Naive thymus-derived CD8-positive, alpha-beta T cell (primary cell): ENCODE measurements at places on chromosomes 6 and 20.

GRCh38 chr20:52983726-52984450 is 11.7 kb downstream of the TSHZ2 start:
- DNase-seq: no peak

- DNase-seq: no peak
Measured at GRCh38 chr20:45307076-45307640, 518 bp downstream of the RBPJL start.

GRCh38 chr6:34200340-34200971 is 36.2 kb upstream of the HMGA1 start:
- no peak for DNase-seq

- DNase-seq: no peak
Measured at GRCh38 chr6:84767526-84768201, 3.3 kb upstream of the TBX18 start.

DNA sequence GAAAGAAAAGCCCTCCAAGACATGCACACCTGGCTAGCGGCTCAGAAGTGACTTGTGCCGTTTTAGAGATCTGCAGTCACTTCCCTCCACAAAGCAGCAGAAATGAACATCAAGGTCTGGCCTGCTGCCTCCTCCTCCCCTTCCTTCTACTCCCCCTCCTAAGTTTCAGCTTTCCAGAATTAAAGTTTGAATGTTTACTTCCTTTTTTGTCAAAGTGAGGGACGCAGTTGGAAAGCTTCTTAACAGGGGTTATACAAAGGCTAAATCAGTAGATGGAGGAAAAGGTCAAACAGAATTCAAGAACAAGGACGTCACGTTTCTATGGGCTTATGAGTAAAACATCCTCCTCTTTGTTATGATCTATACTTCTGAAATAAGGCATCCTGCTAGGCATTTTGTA is 227.7 kb downstream of the SLC35F1 start:
- no peak for DNase-seq

GRCh38 chr6:84568971-84569370 is 195.4 kb downstream of the TBX18 start:
- DNase-seq: no peak

- no peak for DNase-seq
Measured at GRCh38 chr6:160489091-160489490, 140.9 kb downstream of the SLC22A3 start.

GRCh38 chr6:63940056-63940455 is 304.5 kb downstream of the PHF3 start:
- no peak for DNase-seq

DNA sequence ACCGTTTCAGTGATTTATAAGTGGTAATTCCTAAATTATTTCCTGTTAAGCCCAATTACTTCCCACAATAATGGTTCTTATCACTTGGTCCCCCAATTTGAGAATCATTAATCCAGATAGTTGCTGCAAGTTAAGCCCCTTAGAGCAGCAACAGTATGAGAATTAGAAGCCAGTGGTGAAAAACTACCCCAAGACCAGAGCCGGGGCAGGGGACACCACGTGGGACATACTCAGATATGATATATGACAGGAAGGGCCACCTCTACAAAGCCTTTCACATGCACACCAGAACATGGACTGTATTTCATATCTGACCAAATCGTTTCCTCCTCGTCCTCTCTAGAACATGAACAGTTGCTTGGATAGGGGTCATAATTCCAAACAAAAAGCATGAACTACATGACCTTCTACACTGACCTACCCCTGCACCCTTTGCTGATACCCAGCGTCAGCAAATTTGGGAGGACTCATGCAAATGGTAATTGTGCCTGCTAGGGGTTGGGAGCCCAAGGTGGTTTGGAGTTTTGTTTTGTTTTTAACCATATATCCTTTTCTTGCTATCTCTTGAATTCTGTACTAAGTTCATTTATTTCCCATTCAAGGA is 3.9 kb downstream of the JAG1 start:
- DNase-seq: no peak

DNA sequence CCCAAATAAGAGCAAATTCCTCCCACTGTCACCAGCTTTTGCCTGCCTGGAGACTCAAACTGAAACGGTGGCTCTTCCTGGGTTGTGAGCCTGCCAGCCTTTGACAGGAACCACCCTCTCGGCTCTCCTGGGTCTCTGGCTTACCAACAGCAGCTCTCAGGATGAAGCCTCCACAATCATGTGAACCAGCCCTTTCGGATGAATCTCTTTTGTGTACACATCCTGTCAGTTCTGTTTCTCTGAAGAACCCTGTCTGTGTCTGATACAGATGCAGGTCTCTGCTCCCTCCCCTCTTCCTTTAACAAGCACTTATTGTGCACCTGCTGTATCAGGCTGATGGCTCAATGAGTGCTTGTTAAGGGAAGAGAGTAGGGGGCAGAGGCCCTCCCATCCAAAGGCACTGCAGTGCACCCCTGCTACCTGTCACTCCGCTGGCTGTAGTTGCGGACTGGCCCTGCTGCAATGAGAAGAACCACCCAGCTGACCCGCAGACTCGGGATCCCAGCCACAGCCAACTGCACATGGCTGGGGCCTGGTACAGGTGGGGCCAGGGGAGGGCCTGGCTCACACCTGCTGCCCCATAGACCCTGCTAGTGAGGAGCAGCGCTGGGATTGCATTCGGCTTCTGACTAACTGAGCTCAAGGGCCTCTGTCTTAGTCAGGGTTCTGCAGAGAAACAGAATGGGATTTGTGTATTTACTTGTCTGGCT is 120.1 kb upstream of the PMEPA1 start:
- no peak for DNase-seq

- no peak for DNase-seq
Measured at GRCh38 chr6:170151804-170152123, 139.1 kb downstream of the DLL1 start.

DNA sequence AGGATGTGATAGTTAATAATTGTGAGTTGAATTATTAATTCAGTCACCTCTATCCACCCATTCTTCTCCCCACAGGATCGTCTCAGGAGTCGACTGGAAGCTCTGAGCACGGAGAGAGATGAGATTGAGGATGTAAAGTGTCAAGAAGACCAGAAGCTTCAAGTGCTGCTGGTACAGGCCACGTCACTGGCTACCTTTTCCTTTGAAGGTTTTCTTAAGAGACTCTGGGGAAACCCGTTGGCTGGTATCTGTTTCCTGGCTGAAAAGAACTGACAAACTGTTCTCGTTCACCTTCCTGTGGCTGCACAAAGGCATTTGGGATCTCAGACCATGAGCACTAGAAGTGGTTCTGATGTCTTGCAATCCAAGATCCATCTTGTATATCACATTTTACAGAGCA is 3.8 kb downstream of the TRIM15 start:
- no peak for DNase-seq

GRCh38 chr6:133814797-133815196 is 74.1 kb upstream of the TCF21 start:
- DNase-seq: no peak

- no peak for DNase-seq
Measured at GRCh38 chr6:136782021-136782770, 10.1 kb downstream of the MAP3K5 start.

DNA sequence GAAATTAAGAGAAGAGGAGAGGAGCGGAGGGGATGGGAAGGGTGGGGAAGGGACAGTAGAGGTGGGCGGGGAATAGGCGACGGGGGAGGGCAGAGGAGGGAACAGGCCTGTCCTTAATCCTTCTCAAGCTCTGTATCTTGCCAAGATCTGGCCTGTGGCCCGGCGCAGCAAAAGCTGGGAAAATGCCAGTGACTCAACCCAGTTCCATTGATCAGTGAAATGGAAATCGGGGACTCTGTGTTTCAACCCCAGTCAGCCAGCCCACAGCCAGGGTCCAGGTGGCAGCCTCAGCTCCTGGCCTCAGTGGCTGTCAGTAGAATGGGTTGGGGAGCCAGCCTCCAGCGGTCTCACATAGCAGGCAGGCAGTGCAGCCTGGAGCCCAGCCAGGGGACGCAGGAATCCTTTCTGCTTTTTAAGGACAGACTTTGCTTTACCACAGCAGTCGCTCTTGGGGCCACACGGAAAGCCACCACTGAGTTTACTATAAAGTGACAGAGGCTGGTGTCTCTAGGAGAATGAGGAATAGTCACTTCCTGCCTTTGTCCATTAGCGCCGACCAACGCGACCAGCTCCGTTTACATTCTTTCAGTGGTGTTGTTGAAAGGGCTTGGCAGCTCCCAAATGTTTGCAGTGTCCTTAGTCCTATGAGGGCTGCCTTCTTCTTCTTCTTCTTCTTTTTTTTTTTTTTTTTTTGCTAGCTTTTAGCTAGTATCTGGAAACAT is 128.0 kb downstream of the RIN2 start:
- DNase-seq: no peak

DNA sequence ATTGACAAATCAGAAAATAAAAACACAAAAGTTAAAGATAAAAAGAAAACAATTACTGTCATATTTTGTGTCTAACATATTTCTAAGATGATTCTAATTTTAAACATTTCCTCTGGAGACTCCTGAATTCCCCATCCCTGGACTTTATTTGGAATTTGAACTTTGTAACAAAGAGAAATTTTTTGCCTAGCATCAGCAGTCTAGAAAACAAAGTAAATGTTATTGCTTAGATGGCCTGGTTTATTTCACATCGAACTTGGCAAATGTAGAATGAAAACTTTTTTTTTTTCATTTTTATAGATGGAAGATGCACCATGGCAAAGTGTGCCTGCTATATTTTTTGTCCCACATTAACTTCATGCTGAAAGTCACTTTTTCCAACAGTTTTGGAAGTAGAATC is 159.1 kb downstream of the TBX18 start:
- DNase-seq: no peak

- no peak for DNase-seq
Measured at GRCh38 chr6:32867554-32868256, 13.7 kb downstream of the PSMB9 start.

- DNase-seq: no peak
Measured at GRCh38 chr6:170344631-170345576, 38.3 kb downstream of the FAM120B start.

- no peak for DNase-seq
Measured at GRCh38 chr6:123668063-123668462, 31.3 kb upstream of the TRDN start.

DNA sequence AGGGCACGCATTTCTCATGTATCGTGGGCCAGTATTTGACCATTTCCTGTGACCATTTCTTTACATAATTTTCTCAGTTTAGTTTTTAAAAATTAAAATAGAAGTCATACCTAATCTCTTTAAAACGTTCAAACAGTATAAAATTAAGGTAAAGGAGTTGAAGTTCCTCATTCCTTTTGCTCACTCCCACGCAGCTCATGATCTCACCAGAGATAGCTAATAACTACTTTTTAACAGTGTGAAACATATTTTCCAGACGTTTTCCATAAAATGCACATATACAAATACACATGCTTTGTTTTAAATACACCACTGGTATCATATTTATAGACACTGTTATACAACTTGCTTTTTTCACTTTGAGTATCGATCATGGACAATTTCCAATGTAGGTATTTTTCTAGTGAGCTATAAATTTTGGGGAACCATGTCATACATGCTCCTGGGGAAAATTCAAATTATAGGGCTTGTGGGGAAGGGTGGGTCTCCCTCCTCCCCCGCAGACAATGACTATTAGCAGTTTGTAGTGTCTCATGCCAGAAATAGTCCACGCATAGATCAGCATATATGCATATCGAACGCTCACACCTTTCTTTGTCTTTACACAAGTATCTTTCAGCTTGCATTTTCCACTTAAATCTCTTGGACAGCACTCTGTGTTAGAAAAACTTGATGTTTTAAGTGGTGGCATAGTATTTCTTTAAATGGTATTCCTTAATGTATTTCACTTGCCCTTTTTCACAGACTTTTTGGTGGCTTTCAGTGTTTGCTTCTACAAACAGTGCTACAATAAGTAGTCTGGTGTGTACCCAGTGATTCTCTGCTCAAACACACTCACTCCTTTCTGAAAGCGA is 145.5 kb upstream of the ZNF217 start:
- DNase-seq: no peak

DNA sequence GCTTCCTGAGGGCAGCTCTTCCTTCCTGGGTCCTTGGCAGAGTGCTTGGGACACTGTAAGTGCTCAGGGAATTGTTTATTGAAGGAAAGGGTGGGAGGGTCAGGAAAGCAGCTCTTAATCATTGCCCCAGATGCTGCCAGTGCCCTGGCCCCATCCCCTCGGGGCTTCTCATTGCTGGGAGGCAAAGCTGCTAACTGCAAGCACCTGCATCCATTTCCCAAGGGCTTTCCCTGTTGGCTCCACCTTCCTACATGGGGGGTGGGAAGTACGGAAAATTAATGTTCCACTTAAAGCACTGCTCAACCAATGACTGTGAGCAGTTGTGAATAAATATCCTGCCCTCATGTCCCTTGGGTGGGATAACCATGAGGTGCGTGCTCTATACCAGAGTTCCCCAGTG is 56.4 kb downstream of the NDUFAF5 start:
- DNase-seq: no peak

DNA sequence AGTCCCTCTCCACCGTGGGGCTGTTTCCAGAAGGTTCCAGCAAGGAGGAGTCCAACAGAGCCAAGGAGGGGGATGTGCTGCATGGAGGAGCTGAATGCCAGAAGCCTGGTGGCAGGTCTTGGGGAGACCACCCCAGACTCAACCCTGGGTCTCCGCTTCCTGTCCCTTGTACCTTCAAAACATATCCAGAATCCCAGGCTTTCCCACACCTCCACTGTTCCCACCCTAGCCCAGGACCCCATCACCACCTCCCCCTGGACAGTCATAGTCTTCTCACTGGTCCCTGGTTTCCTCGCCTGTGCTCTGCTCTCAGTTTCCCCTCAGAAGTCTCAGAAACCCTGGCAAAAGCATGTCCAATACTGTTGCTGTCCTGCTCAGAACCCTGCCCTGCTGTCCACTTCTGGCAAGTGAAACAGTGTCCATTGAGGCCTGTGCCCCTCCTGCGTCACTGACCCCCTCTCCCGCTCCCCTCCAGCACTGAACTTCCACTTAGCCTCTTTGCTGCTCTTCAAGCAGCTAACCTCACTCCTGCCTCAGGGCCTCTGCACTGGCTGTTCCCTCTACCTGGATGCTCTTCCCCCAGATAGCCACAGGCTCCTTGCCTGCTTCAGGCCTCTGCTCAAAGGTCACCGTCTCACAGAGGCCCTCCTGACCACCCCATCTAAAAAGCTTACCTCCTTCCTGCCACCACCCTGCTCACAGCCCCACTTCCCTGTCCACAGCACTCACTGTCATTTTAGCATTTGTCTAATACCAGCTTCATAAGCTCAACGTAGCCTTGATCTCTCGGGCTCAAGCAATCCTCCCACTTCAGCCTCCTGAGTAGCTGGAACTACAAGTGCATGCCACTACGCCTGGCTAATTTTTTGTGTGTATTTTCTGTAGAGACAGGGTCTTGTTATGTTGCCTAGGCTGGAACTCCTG is 169.2 kb downstream of the GRM4 start:
- DNase-seq: peak; percentile 14
